Sigmoid colon (tissue), 7 donors: ENCODE measurements at places on chromosomes 16 and 17. TPM values are rescaled to one million over a fixed set of nuclear protein-coding genes. Genes with fewer than 3 reads are reported as not detected.

OTOP2 gene
- 21.0 TPM for polyA plus RNA-seq

CES1 gene
- 1.8 TPM for polyA plus RNA-seq

CCDC57 gene
- 17.4 TPM for polyA plus RNA-seq

TOX3 gene
- polyA plus RNA-seq, result 17.3 TPM

PLEKHG4 gene
- polyA plus RNA-seq, result 3.5 TPM

ELP5 gene
- polyA plus RNA-seq, result 42.9 TPM

- DNase-seq, result no peak
Measured at GRCh38 chr16:64907844-64908243, 214.0 kb downstream of the CDH11 start.

DNA sequence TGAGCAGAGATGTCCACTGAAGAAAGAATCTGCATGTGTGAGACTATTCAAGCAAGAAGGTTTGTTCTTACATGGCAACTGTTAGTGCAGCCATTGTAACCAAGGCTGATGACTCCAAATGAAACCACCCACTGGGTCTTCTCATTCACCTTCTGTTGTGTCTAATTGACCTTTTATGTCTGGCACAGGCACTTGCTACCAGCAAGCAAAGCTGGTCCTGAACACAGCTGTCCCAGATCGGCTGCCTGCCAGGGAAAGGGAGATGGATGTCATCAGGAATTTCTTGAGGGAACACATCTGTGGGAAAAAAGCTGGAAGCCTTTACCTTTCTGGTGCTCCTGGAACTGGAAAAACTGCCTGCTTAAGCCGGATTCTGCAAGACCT lies 3.6 kb downstream of the CDC6 start:
- no peak for DNase-seq

DNA sequence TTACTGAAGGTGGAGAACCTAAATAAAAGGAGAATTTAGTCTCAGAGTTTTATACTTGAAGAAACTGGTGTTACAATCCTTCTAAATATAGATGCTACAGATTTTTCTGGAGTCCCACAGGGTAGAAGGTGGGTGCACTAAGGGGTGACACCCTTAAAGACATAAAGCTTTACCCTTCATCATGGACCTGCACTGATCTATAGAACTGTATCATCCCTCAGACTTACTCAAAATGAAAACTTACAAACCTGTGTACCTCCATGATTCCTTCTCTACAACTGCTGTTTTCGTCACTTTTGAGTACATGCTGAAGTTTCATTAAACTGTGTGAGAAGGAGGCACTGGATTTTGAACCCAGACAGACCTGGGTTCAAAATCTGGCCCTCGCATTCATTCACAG lies 169.5 kb upstream of the NOG start:
- no peak for DNase-seq

DNA sequence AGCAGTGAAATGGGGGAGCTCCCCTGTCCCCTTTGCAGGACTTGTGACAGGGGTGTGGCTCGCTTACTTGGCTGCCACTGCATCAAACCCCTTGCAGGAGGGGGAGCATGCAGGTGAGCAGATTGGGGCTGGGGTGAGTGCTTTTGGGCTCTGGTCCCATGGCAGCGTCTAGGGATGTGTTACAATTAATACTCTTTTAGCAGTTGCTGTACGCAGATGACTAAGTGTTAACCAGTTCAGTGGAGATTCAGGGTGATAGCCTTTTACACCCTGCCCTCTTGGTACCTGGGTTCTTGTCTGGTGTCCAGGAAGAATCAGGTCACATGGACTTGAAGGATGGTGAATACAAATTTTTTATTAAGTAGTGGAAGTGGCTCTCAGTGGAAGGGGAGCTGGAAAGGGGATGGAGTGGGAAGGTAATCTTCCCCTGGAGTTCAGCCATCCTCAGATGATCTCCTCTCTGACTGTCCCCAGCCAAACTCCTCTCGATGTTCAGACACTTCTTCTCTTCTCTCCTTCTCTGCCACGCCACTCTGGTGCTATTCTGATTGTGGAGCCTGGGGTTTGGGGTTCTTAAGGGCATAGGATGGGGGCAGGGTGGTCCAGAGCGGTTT lies 100.1 kb downstream of the MARF1 start:
- no peak for DNase-seq

DNA sequence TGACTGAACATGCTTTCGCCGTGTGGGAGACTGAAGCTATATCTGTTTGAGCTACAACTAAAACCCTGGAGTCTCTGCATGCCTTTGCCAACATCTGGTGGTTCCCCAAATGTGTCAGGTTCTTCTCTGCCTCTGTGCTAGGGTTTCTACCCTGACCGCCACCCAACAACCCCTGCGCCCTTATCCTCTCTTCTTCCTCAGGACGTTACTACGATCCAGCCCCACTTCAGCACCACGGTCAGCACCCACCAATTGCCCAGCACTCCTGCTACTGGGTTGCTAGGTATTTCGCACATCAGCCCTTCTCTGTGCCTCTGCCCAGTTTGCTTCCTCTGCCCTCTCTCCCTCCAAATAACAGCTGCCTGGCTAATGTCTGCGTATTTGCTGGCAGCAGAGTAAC lies 106.3 kb upstream of the HSBP1 start:
- no peak for DNase-seq

DNA sequence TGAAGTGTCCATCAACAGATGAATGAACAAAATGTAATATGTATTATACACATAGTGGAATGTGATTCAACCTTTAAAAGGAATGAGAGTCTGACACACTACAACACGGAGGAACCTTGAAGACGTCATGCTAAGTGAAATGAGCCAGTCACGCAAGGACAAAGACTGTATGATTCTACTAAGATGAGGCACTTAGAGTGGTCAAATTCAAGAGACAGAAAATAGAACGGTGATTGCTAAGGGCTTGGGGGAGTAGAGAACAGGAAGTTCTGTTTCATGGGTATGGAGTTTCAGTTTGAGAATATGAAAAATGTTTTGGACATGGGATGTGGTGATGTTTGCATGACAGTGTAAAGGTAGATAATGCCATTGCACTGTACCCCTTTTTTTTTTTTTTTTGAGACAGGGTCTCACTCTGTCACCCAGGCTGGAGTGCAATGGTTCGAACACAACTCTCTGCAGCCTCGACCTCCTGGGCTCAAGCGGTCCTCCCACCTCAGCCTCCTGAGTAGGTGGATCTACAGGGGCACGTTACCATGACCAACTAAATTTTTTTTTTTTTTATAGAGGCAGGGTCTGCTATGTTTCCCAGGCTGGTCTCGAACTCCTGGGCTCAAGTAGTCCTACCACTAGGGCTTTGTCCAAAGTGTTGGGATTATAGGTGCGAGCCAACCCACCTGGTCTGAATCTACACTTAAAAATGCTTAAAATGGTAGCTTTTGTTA lies 2.9 kb upstream of the CCDC102A start:
- no peak for DNase-seq

DNA sequence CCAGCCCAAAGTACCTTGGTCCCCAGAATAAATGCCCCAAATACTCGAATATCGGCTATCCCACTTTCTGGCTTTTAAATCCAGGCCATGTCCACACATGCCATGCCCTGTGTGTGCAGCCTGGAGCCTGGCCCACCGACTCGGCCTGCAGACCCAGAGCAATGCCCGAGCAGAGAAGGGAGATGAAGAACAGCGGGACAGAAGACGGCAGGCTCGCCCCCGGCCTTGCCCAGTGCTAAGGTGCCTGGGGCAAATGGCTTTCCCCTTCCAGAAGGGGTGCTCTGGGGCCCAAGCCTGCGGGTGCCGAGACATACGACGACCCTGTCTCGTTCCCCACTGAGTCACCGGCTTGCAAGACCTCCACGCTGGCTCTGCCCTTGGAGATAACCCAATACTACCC lies 8.0 kb downstream of the CLUH start:
- DNase-seq, result no peak

GRCh38 chr17:28471531-28472342 lies 1.7 kb upstream of the SLC13A2 start:
- DNase-seq, result peak; percentile 42

DNA sequence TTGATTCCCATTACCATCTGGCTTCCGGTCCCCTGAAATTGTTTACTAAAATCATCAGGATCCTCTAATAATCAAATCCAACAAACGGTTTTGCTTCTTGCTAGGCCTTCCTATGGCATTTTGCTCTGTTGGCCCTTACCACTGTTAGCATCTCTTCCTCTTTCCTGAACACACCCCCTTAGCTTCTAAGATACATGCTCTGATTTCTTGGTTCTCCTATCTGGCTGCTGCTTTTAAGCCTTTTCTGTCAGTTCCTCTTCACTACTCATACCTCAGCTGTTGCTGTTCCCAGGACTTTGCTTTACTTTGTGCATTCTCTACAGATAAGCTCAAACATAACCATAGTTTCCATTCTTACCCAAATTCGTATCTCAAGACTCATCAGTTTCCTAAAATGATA lies 11.4 kb downstream of the CAPNS2 start:
- no peak for DNase-seq

DNA sequence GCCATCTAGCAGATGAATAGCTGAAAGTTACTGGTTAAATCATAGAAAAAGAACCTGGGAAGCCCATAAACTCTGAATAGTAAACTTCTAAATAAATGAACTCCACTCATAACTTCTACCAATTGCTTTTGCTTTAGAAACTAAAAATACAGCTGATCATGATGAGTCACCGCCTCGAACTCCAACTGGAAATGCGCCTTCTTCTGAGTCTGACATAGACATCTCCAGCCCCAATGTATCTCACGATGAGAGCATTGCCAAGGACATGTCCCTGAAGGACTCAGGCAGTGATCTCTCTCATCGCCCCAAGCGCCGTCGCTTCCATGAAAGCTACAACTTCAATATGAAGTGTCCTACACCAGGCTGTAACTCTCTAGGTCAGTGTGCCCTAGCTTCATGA lies 9.7 kb downstream of the KAT7 start:
- no peak for DNase-seq

GRCh38 chr16:67846320-67847063 lies at the start of gene NUTF2:
NUTF2 (plus strand) TSS chr16:67846933; CDS start chr16:67865131, 18,198 bp downstream.
- peak; percentile 97 for DNase-seq

GRCh38 chr17:75078284-75079022 lies 9.3 kb upstream of the SLC16A5 start:
- DNase-seq, result no peak
